Non-pigmented ciliary epithelial cell (primary cell): ENCODE measurements at places on chromosomes 5 and 9.

- no peak for DNase-seq
Observed at GRCh38 chr5:40628407-40628806, 51.3 kb upstream of the PTGER4 start.

- DNase-seq: no peak
Observed at GRCh38 chr9:136140966-136141365, 22.3 kb upstream of the TMEM250 start.

DNA sequence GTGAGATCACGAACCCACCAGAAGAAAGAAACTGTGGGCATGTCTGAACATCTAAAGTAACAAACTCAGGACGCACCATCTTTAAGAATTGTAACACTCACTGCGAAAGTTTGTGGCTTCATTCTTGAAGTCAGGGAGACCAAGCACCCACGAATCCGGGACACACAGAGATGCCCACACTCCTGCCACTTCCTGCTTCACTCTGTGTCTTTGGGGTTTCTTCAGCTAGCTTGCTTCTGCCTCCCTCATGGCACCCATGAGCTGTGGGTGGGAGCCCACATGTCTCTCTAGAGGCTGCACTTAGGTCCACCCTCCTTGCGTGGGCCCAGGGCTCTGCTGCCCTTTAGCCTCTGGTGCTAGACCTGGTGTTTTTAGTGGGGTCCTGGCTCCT, 61.2 kb upstream of the CNOT6 start:
- DNase-seq: no peak

GRCh38 chr5:72818866-72819534, 2.5 kb downstream of the TNPO1 start:
- no peak for DNase-seq

- no peak for DNase-seq
Observed at GRCh38 chr9:84917366-84918070, 248.0 kb downstream of the NTRK2 start.

DNA sequence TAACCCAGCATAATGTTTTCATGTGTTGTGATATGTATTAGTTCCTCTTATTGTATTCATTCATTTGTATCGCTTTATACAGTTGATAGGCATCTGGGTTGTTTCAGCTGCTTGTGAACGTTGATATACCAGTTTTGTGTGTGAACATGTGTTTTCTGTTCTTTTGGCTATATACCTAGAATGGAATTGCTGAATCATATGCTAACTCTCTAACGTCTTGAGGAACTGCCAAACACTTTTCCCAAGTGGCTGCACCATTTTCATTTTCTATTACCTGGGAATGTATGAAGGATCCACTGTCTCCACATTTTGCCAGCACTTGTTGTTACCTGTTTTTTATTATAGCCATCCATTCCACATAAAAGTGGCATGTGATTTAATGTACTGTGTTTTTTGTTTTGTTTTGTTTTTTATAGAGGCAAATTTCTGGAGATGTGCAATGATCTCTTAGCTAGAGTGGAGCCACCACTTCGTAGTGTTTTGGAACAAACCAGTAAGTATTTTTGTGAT, 34.6 kb downstream of the HSPA4 start:
- DNase-seq: no peak

GRCh38 chr5:166909040-166909439, 1382.4 kb upstream of the WWC1 start:
- DNase-seq: peak; percentile 62

DNA sequence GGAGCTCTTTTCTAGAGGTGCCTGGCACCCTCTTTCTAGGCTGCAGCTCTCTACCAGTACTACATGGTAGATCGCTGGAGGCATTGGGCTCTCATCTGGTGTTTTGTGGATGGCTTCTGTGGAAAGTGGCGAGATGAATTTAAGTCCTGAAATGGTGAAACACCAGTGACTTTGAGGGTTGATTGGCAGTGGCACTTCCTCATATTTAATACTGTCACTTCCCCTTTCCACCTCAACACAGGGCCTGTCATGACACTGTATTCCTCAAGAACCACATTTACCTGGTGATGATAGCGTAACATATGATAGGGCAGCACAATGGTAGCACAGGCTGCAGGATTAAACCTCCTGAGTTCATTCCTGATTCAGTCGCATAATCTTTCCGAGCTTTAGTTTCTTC, 132.1 kb downstream of the KDM4C start:
- no peak for DNase-seq

DNA sequence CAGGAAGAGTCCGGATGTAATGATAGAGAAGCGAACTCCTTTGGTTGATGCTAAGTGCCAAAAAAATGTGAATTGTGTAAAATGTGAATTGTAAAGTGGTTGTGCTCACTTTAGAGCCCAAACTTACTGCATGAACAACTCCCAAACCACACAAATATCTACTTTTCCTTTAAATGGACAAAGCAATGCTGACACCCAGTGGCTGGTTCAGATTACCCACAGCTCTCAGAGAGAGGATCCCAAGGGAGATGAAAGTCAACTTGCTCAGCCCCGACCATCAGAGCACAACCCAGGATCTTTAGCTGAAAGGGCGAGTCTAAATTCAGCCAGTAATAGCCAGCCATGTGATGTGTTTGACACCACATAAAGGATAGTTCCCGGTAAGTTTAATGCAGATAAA, 133.7 kb downstream of the NMUR2 start:
- DNase-seq: no peak

DNA sequence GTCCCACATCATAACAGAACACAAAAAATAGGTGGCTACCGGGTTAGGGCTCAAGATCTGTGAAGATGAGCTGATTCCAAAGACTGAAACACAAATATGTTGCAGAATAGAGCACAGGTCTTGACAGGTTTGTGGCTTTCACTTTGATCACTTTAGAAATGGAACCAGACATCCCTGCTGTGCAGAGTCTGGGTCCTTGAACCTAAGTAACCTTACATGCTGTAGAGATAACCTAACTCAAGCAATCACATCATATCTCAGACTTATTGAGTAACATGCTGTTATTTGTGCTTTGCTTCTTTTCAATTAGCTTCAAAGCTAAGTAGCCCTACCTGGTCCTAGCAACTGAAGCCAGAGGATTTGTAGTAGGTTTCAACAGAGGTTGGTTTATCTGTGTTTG, 24.3 kb downstream of the FBXW2 start:
- DNase-seq: no peak

DNA sequence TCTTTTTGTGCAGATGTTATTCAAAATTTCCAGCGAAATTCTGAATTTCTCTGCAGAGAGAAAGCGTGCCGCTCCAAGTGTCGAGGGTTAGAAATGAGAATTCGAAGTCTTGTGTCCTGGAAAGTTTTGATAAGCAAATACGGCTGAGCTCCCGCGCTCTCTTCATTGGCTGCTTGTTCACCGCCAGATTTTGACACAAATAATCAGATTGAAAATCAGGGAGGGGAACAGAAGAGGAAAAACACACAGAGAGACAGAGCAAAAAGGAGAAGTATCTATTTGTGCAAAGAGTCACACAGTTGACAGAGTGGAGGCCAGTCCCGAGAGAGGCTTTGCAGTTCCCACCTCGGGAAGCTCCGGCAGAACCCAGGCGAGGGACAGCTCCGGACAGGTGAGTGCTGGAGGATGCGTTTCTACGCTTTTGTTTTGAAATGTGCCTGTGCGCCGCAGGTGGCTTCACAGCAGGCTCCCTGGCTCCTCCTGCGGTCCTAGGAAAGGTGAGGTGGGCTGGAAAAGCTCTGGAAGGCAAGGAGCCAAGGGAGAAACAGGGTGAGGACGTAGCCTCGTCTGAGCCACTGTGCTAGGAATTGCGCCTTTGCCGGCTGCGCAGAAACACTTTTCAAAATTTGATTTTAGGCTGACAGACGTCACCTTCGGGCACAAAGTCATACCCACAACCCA, at the start of gene GFI1B:
TSS of gene GFI1B (plus strand) at position 244 of the 681 bp plus-strand sequence. CDS start 7,985 bp downstream, outside the sequence.
- no peak for DNase-seq

DNA sequence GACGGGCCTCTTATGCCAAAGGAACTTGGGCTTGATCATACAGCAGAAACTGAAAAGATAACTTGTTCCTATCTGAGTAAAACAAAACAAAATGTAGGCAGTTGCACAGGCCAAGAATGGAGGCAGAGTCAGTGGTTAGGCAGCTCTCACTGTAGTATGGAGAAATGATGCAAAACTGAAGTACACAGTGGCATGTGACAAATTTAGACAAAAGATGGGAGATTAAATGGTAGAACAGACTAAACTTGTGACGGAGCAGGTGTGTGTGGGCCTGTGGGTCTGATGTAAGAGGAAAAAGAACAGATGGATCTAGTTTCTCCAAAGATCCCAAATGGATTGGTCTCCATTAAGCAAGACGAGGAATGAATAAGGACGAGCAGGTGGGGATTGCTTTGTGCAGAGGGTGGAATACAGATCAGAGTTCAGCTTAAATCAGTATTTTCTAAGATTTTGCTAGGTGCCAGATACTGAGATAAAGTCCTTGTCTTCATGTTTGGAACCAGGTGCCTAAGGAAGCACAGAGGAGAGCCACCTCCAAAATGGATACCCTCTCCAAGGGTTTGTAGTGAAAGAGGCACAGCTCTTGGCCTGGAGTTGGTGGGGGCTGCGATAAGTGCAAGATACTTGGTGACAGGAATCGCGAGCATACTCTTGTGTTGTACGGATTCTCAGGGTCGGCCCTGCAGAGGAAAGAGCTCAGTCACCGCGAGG, 722 bp upstream of the DCP2 start:
- no peak for DNase-seq

GRCh38 chr5:21195145-21195544, 1207.1 kb upstream of the CDH18 start:
- no peak for DNase-seq

DNA sequence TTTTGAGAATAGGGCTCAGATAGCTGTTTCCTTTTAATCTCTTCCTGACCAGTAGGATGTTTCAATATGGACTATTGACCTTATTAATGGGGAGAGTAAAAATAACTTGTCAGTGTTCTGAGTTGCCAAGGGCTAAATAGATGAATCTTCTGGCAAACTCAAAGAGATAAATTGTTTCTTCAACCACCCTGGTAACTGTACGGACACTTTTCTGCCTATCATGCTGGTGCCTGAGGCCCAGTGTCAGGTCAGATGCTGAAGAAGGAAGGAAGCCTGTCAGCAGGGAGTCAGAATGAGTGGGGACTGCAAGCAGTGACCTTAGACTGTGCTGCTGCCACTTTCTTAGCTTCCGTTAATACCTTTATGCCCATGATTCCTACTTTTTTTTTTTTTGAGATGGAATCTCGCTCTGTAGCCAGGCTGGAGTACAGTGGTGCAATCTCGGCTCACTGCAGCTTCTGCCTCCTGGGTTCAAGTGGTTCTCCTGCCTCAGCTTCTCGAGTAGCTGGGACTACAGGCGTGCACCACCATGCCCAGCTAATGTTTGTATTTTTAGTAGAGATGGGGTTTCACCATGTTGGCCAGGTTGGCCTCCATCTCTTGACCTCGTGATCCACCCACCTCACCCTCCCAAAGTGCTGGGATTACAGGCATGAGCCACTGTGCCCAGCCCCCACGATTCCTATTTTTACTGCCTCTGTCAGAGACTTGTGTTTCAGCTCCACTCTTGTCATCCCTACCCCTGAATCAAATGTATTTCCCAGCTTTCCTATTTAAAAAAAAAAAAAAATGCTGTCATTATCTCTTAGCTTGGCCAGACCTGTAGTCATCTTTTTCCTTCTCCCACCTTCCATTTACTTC, 33.7 kb downstream of the TGFBR1 start:
- DNase-seq: no peak

- no peak for DNase-seq
Observed at GRCh38 chr5:58462154-58462553, 2.3 kb upstream of the PLK2 start.

GRCh38 chr9:16825971-16826625, 44.4 kb downstream of the BNC2 start:
- peak; percentile 93 for DNase-seq

DNA sequence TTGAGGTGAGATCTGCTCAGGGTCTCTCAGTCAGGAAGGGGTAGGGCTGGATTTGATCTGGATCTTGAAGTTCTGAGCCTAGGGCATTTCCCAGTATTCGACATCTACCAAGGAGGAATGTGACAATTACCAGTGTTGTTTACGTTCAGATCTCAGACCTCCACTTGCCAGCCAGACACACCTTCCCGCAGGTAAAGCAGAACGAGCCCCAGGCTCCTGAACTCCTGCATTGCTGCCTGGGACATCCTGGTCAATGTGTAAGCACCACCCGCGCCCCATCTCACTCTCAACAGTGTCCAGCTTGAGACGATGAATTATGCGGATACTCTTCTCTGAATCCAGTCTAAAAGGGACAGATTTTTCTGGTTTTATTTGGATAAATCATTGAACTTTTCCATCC, 56.7 kb upstream of the PTCH1 start:
- no peak for DNase-seq

- DNase-seq: no peak
Observed at GRCh38 chr5:36177154-36177553, 25.2 kb downstream of the SKP2 start.

DNA sequence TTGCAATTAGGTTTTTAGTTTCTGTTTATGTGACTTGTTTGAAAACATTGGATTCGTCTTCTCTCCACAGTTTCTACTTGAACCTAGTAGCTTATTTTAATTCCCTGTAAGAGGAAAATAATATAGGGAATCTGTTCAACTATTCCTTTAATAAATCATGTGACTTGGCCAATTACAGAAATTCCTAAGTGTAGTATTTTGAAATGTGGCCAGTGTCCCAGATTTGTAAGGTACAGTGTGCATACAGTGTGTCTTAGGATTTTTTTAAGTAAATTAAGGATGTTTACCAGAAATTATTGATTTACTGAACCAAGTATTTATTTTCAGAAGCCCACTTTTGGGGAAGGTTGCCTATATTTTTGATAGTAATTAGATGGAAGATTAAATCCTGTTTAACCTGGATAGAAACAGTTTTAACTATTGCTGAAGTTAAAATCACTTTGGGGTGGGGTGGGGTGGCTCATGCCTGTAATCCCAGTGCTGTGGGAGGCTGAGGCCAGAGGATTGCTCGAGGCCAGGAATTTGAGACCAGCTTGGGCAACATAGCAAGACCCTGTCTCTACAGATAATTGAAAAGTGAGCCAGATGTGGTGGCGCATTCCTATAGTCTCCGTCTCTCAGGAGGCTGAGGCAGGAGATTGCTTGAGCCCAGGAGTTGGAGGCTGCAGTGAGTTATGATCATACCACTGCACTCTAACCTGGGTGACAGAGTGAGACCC, 36.9 kb downstream of the G3BP1 start:
- DNase-seq: no peak

- no peak for DNase-seq
Observed at GRCh38 chr9:113369855-113370140, 7.0 kb downstream of the HDHD3 start.

- no peak for DNase-seq
Observed at GRCh38 chr5:27402828-27403227, 364.4 kb upstream of the CDH9 start.

- DNase-seq: peak; percentile 76
Observed at GRCh38 chr9:124306098-124306735, 48.5 kb downstream of the NEK6 start.
